ENCODE measurements at places on chromosomes 6 and 20.

DNA sequence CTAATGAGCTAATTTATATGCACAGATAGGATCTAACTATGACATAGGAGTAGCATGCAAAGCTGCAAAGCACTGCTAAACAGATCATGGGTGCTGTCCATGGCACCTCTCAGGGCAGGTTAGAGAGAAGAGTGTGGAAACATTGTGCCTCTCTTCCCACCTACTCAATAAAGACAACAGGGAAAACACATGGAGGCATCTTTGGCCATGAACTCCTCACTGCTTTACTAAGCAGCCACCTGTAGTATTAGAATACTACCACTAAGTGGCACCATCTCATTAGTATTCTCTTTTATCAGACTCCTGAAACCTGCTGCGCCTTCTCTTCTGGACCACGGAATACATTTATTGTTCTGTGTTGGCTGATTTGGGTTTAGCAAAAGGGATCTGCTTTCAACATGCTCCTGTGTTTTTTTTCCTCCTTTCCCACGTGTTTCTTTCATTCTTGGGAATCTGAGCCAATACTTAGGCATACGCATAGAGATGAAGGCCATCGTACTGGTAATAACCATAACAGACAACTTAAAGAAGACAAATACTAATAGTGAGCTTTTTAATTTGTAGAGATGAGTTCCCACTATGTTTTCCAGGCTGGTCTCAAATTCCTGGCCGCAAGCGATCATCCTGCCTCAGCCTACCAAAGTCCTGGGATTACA lies 9.4 kb upstream of the HDDC2 start:
- DNase-seq: no peak

GRCh38 chr20:20677186-20677585 lies 35.3 kb downstream of the RALGAPA2 start:
- no peak for DNase-seq

GRCh38 chr20:63969838-63970713 lies at the start of gene ZNF512B:
TSS of gene ZNF512B (minus strand) at chr20:63969930. CDS start at chr20:63967950, 1,980 bp downstream.
- DNase-seq: peak; percentile 76

DNA sequence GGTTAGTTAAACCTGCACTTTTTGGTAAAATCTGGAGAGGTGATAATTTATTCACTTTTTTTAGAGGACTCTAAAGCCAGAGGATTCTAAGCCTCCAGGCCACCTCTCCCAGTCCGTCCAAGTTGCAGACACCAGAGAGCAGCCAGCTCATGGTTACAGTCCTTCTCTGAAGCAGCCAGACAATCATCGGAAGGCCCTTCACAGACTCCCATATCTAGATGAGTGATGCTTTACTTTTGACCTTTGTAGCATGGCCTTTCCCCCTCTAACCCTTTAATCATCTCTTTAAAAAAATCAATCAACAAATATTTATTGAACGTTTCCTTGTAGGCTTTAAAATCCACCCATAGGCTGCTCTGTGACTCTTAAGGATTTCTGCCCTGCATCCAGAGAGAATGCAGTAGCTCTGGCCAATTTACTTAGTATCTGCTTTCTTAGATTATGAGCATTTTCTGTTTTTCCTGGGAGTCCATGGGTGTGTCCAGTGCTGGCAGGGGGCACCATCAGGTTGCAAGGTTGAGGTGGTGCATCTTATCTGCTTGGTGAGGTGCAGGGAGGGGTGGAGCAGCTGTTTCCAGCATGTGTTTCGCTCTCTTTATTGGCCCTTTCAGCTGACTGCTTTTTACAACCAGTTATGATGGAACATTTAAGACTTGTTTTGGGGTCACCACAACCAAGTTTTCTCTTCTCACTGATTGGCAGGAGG lies 58.6 kb downstream of the JARID2 start:
- DNase-seq: no peak

GRCh38 chr20:5557123-5557522 lies 193.1 kb upstream of the SHLD1 start:
- no peak for DNase-seq

- no peak for DNase-seq
Measured at GRCh38 chr6:124482071-124482491, 480.2 kb upstream of the RNF217 start.

DNA sequence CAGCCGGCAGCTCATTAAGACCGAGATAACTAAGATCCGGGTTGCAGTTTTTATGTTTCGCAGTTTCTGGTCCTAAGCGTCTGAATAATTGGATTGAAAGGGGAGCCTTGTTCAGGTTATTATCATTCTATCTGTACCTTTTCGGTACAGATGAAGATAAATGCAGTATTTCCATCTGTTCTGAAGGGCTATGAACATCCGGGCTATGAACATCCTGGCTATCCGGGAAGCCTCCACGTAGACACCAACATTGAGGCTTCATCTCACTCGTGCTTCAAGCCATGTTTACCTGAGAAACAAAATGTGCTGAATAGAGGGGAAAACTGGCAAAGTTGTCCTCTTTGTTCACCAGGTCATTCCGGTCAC lies 399 bp upstream of the REPS1 start:
- no peak for DNase-seq

DNA sequence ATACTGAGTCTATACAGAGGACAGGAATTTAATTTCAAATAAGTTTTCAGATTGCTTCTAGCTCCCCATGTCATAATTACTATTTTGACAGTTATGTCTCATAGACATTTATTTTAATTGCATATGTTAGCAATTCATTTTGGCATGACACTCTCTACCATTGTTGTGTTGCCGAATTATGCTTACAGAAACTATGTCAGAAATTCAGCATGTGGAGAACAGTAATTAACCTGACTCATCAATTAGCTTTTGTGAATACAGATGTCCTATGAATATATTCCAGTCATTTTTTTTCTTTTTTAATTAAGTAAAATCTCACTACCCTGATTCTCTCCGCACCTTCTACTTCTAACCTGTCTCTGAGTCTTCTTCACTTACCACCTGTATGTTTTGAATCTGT lies 105.1 kb downstream of the NKAIN2 start:
- DNase-seq: no peak

All from D721Med (cell line).